Right forelimb (tissue), 1 donor: ENCODE measurements at places on chromosomes 7 and 10.
A peak's percentile ranks its signal among the peaks of the same experiment; 100 is the strongest.

- DNase-seq, result peak; percentile 68
These were observed 1.3 kb downstream of the HOXA7 start for GRCh38 chr7:27154901-27155815.

- DNase-seq, result no peak
These were observed 391.8 kb upstream of the ETV1 start for GRCh38 chr7:14381306-14381705.

- DNase-seq, result no peak
These were observed 79.0 kb downstream of the ABI1 start for GRCh38 chr10:26781797-26782196.

DNA sequence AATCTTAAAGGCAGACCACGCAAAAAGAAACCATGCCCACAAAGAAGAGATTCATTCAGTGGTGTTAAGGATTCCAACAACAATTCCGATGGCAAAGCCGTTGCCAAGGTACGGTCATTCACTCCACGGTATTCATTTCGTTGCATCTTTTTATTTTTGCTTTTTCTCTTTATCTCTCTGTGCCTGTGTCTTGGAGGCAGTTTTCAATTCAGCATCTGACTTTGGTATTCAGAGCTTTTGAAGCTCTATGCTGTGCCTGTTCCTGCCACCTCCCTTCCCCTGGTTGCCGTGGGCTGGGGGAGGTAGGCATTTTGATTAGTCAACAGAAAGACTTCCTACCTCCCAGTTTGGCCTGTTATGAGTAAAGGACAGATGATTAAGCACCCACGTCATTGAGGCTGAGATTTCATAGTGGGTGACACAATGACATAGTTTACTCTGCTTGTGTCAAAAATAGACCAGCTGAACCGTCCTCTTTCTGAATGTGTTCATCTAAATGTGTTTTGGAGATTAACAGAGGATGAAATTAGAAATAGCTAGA, 149.5 kb downstream of the ARID5B start:
- peak; percentile 43 for DNase-seq

DNA sequence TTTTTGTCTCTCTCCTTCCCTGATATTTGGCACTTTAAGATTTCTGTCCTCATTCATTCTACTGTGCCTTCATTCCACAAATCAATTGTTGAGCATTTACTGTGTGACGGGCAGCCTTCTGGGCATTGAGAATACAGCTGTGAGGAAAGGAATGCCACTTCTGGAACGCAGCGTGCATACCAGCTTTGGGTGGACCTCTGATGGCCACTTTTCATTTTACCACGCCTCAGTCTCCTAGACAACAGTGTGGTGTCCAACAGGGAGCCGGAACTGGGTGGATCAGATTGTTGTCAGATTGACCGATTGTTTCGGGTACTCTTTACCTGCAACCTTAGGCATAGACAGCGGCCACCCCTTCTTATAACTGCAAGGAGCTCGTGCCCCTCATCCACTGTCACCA, 222.7 kb upstream of the DPP6 start:
- no peak for DNase-seq

GRCh38 chr7:40700653-40701421, 566.0 kb downstream of the SUGCT start:
- no peak for DNase-seq
